Cortex of kidney (tissue), 1 donor: ENCODE measurements at places on chromosomes 2 and 18.

GRCh38 chr2:16718576-16719484 lies 53.2 kb upstream of the CYRIA start:
- no peak for DNase-seq

DNA sequence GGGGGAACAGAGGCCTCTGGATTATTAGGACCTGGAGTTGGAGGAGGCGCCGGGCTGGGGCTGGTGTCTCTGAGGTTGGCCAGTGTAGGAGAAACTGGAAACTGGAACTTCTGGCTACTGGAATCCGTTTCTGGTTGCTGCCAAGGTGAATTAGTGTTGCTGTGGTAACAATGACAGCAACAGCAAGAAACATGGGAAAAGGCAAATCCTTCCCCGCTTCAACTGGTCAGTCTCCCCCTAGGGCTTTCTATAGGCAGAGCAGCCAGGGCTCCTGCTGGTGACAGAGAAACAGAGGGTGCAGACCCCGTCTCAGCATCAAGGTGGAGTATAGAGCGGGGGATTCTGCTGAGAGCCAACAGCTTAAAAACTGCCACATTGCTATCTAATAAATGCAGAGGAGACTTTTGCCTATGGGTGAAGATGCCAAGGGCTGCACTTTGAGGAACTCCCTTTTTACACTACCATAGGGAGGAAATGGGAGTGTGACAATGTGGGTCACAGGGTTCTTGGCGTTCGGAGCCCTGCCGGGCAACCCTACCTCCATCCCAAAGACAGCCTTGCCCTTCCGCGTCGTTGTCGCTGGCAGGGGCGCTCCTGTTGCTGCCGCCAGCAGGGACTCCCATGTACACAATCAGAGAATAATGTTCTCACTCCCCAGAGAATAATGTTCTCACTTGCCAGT lies 81.4 kb upstream of the CABLES1 start:
- no peak for DNase-seq

DNA sequence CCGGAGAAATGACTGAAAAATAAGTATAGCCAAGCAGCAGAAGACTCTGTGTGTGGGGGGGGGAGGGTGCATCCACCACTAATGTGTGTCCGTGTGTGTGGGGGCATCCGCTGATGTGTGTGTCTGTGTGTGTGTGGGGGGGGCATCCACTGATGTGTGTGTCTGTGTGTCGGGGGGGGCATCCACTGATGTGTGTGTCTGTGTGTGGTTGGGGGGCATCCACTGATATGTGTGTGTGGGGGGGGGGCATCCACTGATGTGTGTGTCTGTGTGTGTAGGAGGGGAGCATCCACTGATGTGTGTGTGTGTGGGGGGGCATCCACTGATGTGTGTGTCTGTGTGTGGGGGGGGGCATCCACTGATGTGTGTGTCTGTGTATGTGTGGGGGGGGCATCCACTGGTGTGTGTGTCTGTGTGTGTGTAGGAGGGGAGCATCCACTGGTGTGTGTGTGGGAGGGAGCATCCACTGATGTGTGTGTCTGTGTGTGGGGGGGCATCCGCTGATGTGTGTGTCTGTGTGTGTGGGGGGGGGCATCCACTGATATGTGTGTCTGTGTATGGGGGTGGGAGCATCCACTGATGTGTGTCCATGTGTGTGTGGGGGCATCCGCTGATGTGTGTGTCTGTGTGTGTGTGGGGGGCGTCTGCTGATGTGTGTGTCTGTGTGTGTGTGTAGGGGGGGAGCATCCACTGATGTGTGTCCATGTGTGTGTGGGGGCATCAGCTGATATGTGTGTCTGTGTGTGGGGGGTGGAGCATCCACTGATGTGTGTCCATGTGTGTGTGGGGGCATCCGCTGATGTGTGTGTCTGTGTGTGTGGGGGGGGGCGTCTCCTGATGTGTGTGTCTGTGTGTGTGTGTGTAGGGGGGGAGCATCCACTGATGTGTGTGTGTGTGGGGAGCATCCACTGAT lies 125.0 kb downstream of the NFATC1 start:
- no peak for DNase-seq

DNA sequence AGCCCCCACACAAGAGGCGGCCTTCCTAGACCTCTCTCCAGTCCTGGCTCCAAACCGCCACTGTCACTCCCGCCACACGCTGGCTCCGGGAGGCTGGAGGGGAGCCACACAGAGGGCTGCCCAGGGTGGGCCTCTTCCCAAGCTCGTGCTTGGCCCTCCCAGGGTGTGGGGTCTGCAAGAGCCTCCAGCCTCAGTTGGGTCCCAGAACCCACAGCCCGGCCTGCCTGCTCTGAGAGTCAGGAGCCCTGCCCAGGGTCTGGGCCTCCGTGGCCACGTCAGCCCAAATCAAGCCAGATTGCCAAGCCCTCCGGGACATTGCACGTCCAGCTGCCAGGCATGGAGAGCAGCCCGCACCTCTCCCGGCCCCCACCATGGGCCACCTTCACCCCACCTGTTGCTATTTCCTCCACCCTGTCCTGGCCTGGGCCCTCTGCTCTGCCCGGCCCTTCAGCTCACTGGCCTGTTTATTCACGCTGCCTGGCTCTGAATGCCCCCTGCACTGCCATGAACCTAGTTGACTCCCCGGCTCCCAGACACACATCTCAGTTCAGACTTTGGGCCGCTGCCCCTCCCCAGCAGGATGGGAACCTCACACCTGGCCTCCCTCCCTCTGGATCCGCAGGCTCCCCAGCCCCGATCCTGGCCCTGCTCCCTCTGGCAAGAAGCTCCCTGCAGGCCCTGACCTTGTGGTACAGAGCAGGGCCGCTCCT lies 61.0 kb downstream of the BIN1 start:
- DNase-seq = no peak

- no peak for DNase-seq
These were observed 86.1 kb upstream of the KYNU start for GRCh38 chr2:142791335-142791734.

DNA sequence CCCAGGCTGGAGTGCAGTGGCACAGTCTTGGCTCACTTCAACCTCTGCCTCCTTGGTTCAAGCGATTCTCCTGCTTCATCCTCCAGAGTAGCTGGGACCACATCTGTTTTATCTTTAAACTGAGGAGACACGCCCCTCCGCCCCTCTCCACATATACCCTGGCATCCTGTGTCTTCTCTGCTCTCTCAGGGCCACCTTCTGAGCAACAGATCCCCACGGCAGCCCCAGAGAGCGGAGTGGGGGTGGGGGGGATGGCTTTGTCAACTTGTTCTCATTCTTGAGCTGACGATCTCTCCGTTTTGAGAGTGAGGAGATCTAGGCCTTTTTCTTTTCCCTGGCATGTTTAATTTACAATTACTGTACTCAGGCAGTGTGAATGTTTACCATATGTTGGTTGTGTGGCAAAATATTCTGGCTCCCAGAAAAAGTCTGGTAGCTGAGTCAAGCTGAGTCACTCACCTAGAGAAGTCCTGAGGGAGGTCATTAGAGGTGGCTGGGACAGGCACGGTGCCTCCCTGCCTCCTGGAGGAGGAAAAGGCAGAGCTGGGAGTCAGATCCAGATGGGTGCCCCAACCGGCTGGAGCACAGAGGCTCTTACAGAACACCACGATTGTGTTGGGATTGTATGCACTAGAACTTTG lies 19.5 kb upstream of the ID2 start:
- no peak for DNase-seq

DNA sequence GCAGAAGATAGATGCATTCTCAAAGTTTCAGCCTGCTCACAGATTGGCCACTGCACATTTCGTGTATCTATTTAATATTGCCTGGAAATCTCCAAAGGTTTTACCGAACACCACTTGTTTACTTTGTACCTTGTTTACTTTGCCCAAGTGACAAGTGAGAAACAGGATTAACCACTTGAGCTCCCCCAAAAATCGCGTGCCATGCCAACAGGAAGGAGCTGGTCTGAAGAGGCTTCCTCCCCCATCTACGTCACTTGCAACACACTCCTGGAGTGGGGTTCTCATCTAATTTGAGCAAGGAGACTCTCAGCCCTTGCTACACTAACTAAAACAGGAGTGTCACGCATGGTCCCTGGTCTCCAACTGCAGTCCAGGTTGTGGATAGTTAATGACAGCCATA lies 212.5 kb upstream of the TMEM200C start:
- no peak for DNase-seq

- no peak for DNase-seq
These were observed 7.3 kb downstream of the CEBPZ start for GRCh38 chr2:37224063-37224462.

DNA sequence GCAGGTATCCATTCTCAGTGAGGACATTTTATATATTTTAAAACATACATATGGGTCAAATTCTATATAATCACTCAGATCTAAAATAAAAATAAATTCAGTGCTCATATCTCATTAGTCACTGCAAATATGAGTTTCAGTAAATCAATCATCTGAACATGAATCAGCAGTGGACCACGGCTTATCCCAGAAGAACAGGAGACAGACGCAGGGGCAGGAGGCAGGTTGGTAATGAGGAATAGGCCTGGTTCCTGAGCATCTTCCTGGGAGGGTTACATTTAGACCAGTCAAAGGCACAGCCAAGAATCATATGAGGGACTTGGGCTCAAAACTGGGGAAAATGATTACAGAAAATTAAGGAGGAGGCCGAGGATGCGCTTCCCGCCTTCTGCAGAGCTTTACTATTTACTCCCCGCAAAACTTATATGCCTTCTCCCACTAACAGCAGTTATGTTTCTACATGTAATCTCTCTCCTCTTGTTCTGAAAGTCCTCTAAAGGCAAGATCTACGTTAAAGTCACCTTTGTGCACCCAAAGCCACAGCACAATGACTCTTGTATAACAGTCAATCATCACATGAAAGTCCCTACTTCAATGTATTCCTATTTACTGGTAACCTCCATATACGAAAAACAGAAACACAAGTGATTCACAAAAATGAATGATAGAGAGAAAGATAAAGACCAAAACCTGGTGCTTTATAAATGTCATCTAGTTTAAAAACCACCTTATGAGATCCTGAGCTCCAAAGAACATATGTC lies 35.1 kb downstream of the SH3YL1 start:
- DNase-seq = no peak

DNA sequence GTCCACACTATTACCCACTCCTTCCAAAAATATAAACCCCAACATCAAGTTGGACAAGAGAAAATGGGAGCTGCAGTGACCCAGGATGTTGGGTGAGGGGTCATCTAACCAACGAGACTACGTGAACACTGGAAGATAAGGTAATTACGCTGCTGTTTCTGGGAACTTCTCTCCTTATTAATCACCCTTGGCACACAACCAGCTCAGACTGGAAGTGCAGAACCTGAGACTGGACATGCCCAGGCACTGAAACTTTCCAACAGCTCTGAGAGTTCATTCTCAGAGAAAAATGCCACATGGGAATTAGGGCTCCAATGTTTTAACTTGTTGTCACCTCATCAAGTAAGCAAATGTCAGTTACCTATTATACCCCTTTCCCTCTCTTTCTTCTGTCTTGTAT lies 135.3 kb downstream of the CCDC148 start:
- no peak for DNase-seq

DNA sequence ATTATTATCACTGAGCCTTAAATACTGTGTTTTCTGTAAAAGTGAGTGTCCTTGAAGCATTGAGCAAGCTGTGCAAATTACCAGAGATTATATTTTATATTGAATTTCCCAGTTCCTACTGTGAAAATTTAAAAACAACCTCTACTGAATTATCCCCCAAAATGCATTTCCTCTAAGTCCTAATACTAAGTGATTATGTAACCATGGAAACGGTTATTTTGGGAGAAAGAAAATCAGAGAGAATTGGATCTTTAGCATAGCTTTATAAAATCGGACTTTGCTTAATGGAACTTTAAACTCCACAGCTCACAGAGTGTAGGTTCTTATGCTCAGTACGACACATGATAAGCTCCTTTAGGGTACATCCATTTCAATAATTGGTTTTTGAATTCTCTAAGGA lies 19.3 kb upstream of the CHMP1B start:
- no peak for DNase-seq

GRCh38 chr2:69125816-69126215 lies 112.8 kb downstream of the ANTXR1 start:
- DNase-seq = no peak

DNA sequence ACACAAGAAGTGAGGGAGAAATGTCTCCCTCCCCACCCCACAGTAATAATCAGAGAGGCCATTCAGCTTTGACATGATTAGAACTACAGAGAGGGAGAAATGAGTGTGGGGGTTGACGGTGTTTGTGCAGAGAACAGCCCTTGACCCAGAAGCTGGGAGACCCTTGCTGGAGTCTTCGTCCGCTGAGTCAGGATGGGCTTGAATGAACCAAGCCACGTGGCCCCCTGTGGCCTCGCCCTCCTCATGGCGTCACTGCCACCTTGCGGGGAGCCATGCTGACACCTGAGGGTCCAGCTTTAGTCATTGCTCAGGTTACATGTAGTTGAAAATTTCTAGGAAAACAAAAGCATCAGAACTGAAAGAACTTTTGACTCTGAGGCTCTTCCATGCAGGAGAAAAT lies 101.2 kb downstream of the DGKD start:
- DNase-seq = no peak

GRCh38 chr2:117850461-117850860 lies 36.0 kb downstream of the DDX18 start:
- DNase-seq = no peak

GRCh38 chr2:236051351-236051750 lies 116.8 kb downstream of the GBX2 start:
- no peak for DNase-seq

DNA sequence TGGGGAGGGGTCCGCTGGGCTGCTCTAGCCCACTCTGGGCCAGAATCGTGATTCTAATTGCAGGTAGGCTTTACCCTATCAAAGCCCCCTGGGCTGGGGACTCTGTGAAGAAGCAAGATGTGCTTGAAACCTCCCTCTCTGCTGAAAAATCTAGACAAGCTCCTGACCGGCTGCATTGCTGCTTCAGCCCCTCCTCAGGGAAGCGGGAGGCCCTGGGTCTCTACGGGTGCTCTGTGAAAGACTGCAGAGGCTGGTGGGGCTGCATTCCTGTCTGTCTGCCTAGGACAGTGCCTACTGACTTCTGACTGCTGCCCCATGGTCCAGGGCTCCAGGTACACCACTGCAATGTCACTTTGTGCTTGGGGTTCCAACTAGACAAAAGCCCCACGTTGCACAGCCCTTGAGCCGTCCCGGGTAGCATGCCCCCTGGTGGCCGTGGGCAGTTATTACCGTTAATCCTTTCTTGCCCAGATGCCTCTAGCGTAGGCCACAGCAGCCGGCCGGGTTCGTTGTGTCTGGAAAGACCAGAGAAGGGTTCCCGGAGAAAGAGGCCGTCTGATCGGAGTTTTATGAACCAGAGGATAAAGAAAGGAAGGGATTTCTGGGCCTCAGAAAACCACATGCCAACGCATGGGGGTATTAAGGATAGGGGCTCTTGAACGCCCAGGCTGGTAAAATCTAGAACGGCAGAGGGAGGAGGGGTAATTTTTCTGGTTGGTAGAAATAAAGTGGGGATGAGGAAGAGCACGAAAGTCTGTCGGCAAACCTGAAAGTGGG lies 15.9 kb upstream of the C1QL2 start:
- no peak for DNase-seq

GRCh38 chr2:16578081-16578480 lies 87.6 kb downstream of the CYRIA start:
- no peak for DNase-seq

GRCh38 chr2:127437781-127438726 lies 19.8 kb downstream of the PROC start:
- DNase-seq = no peak
